ENCODE measurements at places on chromosomes 7 and 10.

DNA sequence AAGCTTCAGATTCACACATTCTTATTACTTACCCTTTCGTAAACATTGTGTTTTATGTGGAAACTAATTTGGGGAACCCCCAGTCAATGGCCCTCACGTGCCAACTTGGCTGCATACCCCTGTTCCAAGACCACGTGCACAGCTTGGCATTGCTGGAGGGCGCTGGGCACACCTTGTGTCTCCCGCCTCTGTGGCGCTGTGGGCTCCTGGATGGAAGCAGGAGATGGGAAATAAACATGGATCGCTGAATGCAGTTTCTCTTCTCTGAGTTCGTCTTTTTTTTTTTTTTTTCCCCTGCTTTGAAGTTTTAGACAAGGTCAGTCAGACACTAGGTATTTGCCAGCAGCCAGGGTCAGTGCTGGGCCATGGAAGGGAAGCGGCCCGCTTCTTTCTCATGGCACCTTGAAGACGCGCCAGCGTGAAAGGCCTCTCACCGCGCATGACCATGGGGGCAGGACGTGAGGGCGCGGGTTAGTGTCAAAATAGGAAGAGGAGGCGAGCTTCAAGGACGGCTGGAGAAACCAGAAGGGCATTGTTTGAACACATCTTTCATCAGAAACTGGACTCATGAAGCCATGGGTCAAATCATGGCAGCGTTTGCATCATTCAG lies 27.3 kb downstream of the BNIP3 start:
- no peak for DNase-seq

- no peak for DNase-seq
These were observed 140.3 kb downstream of the MACC1 start for GRCh38 chr7:20076835-20077234.

DNA sequence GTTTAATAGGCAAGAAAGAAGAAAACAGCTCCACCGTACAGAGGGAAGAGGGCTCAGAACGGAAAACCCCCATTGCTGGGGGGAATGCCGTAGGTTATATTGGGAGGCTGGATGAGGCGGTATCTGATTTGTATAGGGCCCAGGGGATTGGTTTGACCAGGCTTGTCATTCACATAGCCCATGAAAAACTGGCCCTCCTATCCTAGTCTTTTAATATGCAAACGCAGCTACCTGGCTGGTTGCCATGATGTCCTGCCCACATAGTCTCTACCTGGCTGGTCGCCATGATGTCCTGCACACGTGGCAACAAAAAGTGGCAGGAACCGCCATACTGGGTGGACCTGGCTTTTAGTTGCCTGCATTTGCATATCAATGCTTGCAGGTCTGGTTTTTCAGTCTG lies 84.7 kb downstream of the AUTS2 start:
- DNase-seq, result no peak

GRCh38 chr10:11581213-11581612 lies 30.2 kb downstream of the USP6NL start:
- DNase-seq, result no peak

GRCh38 chr10:69179089-69179742 lies 818 bp upstream of the SUPV3L1 start:
- DNase-seq, result peak; percentile 2

GRCh38 chr10:62813981-62814380 lies 2.2 kb downstream of the EGR2 start:
- DNase-seq, result no peak

DNA sequence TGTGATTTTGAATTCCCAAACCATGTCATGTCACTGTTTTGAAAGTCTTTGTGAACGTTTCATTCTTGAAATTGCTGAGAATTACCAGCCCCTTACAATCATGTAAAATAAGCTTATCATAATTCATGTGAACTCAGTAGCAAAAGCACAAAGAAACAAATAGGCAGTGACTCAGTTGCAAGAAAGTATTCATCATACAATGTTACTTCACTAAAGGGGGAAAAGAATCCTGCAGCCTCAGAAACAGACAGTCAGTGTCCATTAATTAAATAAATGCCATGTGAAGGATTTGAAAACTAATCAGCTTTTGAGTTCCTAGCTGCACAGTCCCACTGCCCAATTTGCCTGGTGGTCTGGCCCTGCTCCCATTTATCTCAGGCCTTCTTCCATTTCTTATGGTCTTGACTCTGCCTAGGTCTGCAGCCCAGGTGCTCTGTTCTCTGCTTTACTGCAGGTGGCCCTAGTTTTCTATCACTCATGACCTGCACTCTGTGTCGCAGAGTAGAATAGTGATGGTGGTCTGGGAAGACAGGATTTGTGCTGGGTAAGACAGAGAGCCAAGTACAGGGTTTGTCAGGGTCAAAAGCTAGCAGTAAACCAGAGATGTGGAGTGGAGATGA lies 99.7 kb downstream of the PLCE1 start:
- no peak for DNase-seq

DNA sequence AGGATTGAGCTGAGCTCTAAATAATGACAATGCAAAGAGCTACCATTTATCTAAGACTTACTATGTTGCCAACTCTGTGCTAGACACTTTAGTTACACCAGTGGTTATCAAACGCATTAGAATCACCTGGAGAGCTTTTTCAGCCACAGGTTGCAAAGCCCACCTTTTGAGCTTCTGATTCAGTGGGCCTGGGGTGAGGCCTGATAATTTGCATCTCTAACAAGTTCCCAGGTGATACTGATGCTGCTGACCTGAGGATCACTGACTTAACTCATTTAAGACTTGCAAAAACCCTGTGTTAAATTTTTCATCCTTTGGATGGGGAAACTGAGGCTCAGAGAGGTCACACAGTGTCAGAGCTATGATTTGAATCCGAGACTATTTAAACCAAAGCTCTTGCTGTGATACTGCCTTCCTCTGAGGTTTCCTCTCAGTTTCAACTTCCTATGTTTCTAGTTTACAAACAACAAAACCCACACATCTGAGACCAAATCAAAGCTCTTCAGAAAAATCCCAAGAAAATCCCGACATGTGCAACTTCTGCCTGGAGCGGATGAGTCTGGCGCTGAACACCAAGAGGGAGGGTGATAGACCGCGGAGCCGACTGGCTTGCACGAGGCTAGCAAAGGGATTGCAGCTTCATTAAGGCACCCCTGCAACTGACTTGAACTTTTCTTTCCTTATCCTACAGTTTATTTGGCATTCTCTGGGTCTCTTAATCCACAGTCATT lies 124.9 kb downstream of the CYP26A1 start:
- no peak for DNase-seq

DNA sequence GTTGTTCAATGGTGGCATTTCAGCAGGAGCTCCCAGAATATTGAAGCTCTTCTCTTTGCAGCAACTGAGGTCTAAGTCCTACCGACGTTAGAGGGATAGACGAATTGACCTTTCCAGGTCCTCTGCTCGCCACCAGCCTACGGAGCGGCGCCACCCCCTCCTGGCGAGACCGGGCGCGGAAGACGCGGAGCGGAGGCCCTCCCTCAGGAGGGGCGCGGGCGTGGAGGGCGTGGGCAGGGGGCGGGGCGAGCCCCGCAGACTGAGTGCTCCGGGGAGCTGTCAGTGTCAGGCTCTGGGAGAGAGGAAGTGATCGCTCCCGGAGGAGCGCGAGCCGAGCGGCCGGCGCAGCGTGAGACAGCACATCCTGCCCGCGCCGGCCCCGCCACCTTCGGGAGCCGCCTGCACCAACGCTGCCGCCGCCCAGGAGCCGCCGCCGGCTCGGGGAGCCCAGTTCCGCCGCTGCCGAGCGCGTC lies at the start of gene DYNC1I1:
DYNC1I1 (plus strand) TSS at position 257 of the 473 bp plus-strand sequence. CDS start 32,176 bp downstream, outside the sequence.
- DNase-seq, result peak; percentile 3

GRCh38 chr7:116785843-116786242 lies 76.5 kb upstream of the CAPZA2 start:
- no peak for DNase-seq

DNA sequence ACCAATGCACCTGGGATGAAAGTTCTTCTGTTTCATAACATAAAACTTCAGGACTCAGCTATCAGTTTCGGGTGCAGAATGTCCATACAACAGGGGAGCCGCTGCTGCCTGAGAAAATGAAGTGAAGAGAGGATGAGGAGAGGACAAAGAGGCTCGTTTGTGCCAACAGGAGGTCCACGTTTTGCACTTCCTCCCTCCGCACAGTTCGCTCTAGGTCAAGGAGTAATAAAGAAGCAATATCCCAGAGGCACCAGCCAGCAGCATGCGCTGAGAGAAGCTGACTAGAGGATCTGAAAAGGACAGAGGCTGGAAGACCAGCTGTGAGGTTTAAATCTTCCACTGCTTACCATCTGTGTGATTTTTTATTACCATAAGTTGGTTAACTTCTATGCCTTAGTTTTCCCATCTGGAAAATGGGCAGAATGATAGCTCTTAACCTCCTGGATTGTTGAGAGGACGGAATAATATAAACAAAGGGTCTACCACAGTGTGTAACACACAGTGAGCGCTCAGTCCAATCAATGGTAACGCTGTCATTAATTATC lies 709 bp downstream of the GPAM start:
- DNase-seq, result no peak

DNA sequence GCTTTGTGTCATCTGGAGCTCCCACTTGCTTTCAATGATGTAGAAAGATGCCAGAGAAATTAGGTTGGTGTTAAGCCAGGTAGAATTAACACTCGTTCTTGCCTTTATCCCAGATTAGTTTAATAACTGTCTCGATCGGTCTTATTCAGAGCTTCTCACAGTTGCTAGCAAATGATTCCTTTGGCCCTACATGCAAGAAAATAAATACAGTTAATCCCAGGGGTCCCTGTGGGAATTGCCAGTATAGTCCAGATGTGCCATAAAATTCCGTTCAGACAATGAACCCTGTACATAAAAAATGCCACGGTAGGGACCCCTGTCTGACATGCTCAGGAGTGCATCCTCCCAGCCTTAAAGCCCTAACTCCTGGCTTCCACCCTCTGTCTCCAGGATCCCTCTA lies 207.5 kb downstream of the ARHGAP12 start:
- DNase-seq, result no peak

GRCh38 chr7:110612680-110613079 lies 478.2 kb upstream of the LRRN3 start:
- DNase-seq, result no peak

DNA sequence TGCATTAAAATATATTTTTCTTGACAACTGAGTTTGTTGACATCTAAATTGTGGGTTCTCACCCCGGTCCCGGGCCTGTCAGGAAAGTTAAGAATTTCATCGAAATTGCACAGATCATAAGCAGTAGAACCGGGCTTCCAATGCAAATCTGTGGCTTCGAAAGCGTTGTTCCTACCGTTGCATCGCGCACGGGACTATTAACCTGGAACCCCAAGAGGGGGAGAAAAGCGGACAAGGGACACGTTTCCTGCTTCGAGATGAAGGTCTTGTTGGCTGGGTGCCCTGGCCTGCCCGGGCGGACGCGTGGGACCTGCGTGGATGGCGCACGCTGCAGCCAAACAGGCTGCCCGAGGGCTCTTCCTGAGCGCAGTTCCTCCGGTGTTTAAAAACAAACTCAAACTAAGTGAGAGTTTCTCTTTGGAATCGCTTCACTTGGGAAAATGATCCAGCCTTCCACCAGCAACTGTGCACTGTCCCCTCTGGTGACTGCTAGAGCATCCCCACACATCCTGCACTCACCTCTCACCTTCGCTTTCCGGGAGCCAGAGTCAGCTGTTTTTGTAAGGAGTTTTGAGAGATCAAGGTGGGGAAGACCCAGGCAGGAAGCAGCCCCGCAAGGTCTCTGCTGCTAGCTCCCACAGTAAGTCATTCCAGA lies 5.1 kb upstream of the TBX20 start:
- DNase-seq, result no peak

GRCh38 chr10:112352044-112352443 lies 21.9 kb upstream of the ACSL5 start:
- DNase-seq, result no peak

DNA sequence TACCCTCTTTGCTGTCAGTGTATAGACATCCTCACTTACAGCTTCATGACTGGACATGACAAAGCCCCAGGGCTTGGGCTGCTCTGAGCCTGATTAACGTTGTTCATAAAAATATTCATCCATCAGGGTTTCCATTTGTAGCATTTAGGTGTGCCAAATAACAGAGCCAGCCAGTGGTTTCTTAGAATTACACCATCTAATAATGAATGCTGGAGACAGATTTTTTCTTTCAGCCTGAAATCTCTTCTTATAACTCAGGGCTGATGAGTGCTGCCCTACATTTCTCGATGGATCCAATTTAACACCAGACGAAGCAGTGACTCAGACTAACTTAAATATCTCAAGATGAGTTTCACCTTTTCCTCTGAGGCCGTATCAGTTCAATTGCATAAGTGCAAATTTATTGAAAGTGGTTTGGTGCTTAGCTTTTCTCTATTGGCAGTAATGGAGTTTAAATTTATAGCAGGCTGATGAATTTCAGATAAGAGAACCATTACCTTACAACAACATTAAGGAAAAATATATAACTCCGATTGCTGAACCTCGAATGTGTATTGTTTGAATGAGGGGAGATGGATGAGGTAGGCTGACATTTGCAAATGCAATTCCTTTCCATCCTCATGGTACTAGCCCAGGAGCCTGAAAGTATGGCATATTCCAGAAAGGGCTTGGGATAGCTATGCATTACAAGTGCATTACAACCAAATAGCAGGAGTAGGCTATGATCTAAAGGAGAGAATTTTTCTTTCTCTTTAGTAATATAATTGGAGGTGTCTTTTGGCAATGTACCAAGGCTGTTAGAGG lies 900.6 kb downstream of the KCNMA1 start:
- no peak for DNase-seq

DNA sequence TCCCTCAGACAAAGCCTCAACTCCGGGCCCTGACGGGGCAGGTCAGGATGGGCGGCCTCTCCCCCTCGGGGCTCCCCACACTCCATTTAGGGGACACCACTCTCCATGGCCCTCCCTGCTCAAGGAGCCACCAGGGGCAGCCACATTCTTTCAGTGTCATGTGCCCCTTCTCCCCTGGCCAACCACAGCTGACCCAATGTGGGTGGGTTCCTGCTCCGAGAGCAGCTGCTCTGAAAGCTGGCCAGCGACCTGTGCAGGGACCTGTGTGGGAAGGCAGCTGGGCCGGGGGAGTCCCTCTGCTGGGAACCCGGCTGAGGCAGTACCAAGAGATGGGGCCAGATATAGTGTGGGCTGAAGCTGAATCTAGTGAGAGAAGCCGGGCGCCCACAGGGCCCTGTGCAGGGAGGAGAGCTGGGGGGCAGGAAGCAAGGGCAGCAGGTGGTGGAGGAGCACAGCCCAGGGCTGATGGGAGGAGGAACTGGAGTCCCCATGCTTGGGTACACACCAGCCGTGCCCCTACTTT lies 40.6 kb upstream of the NPFFR1 start:
- DNase-seq, result no peak

- no peak for DNase-seq
These were observed 196.6 kb downstream of the BBS9 start for GRCh38 chr7:33325754-33326484.

DNA sequence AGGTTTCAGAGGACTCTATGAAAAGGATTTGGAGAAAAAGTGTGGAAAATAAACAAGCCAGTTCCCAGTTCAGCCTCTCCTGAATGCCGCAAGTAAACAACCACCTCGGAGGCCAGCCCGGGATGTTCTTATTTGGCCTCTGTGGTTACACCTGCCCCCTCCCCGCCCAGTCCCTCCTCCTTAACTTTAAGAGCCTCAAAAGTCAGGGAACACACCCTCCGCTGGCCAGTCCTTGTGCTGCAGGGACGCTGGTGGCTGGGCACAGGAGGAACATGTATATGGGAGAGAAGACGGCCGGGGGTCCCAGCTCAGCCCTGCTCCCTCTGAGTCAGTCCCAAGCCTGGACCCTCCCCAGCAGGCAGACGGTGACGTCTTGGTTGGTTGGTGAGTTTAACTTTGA lies 6.1 kb downstream of the CHST3 start:
- no peak for DNase-seq

- DNase-seq, result no peak
These were observed 63.3 kb upstream of the SMNDC1 start for GRCh38 chr10:110368002-110368401.

GRCh38 chr7:101172005-101172853 lies 6.9 kb upstream of the VGF start:
- DNase-seq, result peak; percentile 87

GRCh38 chr10:127790066-127790624 lies 53.2 kb downstream of the FOXI2 start:
- no peak for DNase-seq

Data from DMS79 (cell line).